T-helper 2 cell treated with Interferon-gamma antibody and Interleukin-4, amounts not matched to agents 5 μg/mL and 100 μg/mL, for 36 hours (primary cell): ENCODE measurements at places on chromosomes 2 and 18.

DNA sequence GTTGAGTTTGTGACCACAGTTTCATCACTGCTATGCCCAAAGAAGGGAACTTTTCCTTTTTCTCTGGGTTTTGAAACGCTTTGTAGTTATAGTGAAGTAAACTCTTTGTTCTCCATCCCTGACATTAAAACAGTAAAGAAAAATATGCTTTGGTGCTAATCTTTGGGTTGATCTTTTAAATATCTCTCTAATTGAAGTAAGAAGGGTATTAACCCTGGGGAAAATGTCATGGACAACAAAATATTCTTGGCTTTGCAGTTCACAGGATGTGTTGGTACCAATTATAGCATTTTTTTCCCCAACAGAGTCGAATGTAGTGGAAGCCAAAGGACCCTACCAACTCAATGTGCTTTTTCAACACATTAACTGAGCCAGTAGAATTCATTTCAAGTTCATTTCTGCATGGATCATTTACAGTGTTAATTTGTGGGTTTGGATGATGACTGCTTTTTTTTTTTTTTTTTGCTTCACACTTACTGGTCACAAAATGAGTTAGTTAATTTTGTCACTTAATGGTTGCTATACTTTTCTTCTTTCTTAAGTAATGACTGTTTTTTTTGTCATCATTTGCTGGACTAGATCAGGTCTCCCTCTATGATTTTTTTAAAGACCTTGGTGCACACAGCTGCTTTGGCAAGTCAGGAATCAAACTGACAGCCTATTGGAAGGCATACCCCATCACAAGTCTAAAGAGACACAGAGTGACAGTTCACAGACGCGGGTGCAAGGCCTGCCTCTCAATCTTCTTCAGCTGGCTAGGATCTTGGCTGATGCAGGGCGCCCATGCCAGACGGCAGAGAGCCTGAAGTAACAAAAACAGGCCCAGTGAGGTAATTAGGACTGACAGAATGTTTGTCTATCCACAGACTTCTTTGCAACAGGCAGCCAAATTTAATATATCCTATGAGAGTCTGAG, 98.8 kb upstream of the MMADHC start:
- DNase-seq: no peak

- DNase-seq: no peak
These were observed 103.0 kb downstream of the FAM210A start for GRCh38 chr18:13623348-13623747.

DNA sequence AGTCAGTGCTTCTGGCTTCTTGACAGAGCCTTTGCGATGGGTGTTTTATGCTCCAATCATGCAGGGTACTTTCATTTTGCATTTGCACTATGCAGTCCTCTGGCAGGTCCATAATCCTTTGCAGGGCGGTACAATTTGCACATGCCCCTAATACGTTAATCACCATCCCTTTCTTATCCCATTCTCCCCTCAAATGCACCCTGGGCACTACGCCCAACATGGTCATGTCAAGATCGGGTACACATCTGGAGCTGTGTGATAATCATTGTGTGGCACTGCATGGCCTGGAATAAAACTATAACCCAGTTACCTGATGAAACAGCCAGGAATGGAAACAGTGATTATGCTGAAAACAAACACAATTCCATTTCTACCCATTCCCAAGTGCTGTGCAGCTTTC, 27.7 kb downstream of the LOXHD1 start:
- DNase-seq: no peak

DNA sequence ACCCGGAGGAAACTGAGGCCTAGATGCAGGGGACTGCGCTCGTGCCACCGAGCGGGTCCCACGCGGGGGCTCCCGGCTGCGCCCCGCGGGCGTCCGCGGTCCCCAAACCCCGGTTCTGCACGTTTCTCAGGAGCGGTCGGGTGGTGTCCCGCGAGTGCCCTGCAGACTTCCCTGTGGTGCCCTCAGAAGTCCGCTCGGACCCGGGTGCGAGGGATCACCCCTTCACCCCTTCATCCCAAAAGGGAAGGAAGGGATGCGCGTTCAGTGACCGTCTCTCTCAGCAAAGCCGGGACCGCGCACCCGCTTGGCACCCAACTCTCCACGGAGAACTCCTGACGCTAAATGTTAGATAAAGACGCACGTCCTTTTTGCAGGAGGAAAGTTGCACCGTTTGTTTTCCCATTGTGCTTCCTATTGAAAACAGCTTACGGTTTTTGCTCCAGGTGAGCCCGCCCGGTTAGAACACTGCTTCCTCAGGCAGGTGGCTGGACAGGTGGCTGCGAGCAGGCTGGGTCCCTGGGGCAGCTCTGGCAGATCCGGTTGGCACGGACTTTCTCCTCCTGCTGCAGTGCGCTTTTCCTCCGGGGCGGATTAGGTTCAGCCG, 779 bp downstream of the DGKD start:
- DNase-seq: no peak

- DNase-seq: no peak
These were observed 221.4 kb upstream of the ST6GAL2 start for GRCh38 chr2:107107351-107107750.

DNA sequence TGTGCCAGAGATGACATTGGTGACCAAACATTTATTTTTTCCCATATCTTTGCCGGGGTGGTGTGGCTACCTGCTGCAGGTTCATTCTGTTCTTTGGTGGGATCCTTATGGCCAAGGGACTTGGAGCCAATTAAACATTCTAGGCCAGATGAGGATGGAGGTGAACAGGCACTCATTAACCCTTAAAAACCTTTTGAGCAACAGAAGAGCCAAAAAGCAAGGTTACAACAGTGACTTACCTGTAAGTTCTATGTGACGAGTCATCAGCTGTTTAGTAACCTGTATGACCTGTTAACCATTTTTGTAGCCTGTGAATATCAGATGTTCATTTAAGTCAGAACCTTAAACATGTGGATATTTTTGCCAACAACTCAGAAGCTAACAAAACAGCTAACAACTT, 105.6 kb downstream of the XRCC5 start:
- DNase-seq: no peak

- no peak for DNase-seq
These were observed 9.0 kb downstream of the ALKAL2 start for GRCh38 chr2:278927-279320.

DNA sequence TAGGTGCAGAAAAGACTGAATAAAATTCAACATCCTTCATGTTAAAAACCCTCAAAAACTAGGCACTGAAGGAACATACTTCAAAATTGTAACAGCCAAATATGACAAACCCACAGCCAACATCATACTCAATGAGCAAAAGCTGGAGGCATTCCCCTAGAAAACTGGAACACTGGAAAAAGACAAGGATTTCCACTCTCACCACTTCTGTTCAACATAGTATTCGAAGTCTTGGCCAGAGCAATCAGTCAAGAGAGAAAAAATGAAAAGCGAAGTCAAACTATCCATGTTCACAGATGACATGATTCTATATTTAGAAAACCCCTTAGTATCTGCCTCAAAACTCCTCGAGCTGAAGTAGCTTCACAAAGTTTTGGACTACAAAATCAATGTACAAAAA, 282.3 kb downstream of the PID1 start:
- DNase-seq: no peak

GRCh38 chr2:215499331-215499730, 63.5 kb upstream of the FN1 start:
- no peak for DNase-seq

- DNase-seq: no peak
These were observed 121.7 kb upstream of the PPP1CB start for GRCh38 chr2:28629910-28630309.

- DNase-seq: no peak
These were observed 180.3 kb upstream of the ETAA1 start for GRCh38 chr2:67216881-67217280.

- no peak for DNase-seq
These were observed 209.6 kb downstream of the PARD3B start for GRCh38 chr2:204754898-204755297.

DNA sequence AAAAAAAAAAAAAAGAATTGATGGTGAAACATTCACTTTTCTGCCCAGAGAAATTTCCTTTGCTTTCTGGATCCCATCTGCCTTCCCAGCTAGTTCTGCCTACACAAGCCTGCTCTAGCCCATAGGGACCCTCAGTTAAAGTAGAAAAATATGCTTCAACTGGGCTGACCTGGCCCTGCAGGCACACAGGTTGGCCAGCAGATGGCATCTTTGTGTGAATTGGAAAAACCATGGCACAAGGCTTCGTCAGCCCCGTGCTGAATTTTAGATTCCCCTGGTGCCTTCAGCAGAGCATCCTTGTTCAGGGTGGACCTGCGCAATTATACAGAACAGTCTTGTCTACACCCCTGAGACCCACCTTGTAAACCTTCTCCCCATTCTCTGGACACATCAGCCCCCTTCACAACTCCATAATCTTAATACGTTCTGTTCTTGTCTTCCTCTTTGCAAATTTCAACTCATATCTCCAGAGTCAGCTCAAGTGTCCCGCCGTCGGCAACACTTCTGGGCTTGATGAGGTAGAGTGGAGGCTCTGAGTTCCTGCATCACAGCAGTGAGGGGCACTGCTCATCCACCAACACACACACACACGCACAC, 114.5 kb downstream of the INSIG2 start:
- peak; percentile 36 for DNase-seq
